T-helper 22 cell (primary cell): ENCODE measurements at places on chromosomes 11 and 22.

DNA sequence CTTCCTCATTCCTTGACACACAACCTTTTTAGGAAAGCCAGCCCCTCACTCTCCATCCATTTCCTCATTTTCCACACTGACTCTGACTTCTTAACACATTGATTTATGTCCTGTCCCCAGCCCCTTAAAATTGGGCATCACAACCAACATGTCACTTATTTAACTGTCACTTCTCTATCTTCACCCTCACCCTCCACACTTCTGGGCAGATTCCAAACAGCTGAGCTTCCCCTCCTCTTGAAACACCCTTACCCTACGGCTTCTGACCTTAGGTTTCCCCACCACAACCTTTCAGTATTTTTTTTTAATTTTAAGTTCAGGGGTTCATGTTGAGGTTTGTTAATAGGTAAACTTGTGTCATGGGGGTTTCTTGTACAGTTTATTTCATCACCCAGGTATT, 696.3 kb downstream of the DLG2 start:
- no peak for DNase-seq

DNA sequence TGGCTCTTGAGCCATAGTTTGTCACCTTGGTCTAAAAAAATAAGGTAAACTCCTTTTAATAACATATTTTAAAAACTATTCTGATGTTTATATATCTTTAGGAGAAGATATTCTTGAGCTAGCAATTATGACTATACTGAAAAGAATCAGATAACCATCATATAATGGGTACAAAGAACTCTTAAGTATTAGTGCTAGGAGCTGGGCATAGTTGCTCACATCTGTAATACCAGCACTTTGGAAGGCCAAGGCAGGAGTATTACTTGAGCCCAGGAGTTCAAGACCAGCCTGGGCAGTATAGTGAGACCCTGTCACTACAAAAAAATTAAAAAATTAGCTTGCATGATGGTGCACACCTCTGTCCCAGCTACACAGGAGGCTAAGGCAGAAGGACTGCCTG, 54.0 kb upstream of the B3GNT6 start:
- no peak for DNase-seq

DNA sequence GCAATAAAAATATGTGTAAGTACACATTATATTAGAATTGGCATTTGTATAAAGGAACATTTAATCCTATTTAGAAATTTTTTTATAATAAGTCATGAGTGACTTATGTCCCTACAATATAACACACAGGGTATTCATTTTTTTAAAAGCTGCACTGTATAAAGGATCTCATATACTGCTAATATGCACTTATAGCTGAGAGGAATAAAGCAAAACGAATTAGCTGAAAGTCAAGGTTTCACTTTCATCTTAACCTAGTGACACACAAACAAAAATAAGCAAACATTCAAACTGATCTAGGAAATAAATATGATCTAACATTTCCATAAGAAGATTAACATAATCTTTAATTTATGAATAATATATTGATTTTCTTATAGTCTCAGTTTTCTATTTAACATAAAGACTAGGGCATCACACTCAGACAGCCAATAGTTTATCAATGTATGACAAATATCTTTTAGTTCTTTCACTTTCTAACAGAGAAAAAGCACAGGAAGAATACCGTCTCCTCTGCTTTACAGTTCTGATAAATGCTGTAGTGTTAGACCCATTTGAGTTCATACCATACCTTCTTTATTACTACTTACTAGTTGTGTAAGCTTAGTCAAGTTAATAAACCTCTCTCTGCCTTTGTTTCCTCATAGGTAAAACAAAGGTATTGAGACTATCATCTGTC, 42.9 kb downstream of the DCDC1 start:
- no peak for DNase-seq

DNA sequence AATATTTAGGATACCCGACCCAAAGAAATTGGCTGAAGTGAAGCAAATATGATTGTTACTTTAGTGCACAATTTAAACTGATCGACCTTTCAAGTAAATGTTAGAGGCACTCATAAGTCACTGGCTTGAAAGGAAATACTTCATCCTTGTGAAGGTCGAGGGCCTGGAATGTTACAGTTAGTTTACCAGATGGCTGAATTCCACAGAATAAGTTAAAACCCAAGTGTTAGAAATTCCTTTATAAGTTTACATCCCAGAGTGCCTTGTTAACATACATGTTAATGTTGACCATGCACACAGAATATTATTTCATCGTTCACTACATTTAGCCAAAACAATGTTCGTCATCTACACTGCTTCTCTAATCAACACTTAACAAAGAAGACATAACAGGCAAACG, 235.5 kb upstream of the ANO3 start:
- no peak for DNase-seq

GRCh38 chr11:47591764-47592163, 2.4 kb downstream of the C1QTNF4 start:
- no peak for DNase-seq

- no peak for DNase-seq
Measured at GRCh38 chr11:65119670-65119995, 2.1 kb upstream of the ZNHIT2 start.
